Naive B cell (primary cell): ENCODE measurements at places on chromosomes 2 and 18.

DNA sequence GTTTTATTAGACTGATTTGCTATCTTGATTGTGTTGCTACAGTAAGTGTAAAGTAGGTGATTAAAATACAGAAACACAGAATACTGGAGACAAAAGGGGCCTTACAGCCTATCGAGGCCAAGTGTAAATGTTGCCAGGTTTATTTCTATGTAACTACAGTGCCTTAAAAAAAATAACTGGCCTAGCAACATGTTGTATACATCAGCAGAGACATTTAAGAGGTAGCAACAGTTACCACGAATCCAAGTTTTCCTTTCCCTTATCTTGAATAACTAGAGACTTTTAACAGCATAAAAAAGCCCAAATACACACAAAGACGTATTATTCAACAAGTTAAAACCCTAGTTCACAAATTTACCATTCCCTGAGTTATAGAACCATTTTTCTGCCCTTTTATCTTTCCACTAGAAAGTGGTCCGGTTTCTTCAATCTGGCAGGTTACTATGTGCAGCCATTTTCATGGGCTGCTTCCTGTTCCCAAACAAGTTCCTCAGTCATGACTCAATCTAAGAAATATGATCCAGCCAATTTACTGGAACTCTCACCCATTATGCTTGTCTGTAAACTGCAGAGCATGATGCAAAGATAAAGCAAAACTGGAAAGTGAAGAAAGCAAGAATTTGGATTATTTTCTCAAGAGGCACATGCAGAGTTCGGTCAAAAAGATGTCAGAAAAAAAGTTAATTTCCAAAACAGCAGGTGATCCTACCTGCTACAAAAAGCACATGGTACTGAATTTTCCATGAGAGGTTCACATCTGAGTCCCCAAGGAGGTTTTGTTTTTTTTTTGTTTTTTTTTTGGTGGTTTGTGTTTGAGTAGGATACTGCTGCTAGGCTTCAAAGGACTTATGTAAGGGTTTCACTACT, 22.2 kb downstream of the NFE2L2 start:
- H3K27me3 ChIP-seq = no peaks in the 10 kb centered on the region
- peak overlapping the region; percentile 94 for H3K27ac ChIP-seq

GRCh38 chr2:48341551-48342133, 188.3 kb upstream of the STON1 start:
- H3K4me3 ChIP-seq = no peak overlapping the region
- no peaks in the 10 kb centered on the region for H3K27me3 ChIP-seq
- H3K27ac ChIP-seq = no peak overlapping the region
- H3K36me3 ChIP-seq = peaks cover 22% of the 10 kb centered on the region
- DNase-seq = no peak

- no peak overlapping the region for H3K27ac ChIP-seq
- no peak for DNase-seq
- no peaks in the 10 kb centered on the region for H3K27me3 ChIP-seq
- H3K36me3 ChIP-seq = no peaks in the 10 kb centered on the region
- H3K4me3 ChIP-seq = no peak overlapping the region
These were observed 110.3 kb downstream of the SP3 start for GRCh38 chr2:173854840-173855239.

DNA sequence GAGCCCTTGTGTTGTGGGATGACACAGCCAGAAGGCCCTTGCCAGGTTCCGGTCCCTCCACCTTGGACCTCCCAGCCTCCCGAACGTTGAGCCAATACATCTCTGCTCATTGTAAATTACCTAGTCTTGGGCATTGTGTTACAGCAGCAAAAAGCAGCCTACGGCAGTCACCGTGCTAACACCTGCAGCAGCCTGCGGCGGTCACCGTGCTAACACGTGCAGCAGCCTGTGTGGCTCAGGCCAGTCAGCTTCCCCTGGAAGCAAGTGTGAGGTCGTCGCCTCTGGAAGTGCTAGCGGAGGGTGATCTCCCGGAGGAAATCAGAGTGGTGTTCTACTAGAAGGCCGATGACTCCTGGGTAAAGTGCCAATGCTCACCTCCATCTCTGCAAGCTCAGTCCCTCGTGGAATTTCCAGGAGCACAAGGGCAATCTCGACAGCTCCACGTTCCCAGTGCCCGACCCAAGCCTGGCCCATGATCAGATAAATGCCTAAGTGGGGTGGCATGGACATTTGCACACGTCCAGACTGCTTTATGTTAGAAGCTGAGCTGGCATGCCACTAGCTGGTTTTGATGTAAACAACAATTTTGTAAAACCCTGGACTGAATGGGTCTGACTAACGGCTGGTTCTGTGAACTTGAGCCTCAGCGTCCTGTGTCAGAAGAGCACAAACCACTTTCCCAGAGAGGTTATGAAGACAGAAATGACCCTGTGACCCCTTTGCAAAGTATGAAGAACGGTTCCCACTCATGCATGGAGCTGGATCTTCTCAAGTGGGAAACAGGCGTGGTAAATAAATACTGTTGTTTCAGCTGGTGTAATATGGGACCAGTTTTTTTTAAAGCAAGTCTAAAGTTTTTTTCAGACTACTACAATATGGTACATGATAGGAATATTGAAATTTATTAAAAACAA, 11.4 kb upstream of the CNDP1 start:
- peaks cover 33% of the 10 kb centered on the region for H3K36me3 ChIP-seq
- H3K4me3 ChIP-seq = no peak overlapping the region
- H3K4me1 ChIP-seq = peaks cover 12% of the 10 kb centered on the region
- no peaks in the 10 kb centered on the region for H3K27me3 ChIP-seq
- no peak overlapping the region for H3K27ac ChIP-seq
- DNase-seq = no peak

GRCh38 chr2:42932271-42933151, 140.1 kb upstream of the HAAO start:
- no peak overlapping the region for H3K27ac ChIP-seq
- H3K27me3 ChIP-seq = peaks cover 7% of the 10 kb centered on the region
- H3K4me3 ChIP-seq = no peak overlapping the region
- peaks cover 8% of the 10 kb centered on the region for H3K4me1 ChIP-seq

GRCh38 chr2:134773759-134774742, 55.3 kb upstream of the TMEM163 start:
- no peaks in the 10 kb centered on the region for H3K36me3 ChIP-seq
- no peak overlapping the region for H3K4me3 ChIP-seq
- peaks cover 4% of the 10 kb centered on the region for H3K27me3 ChIP-seq
- DNase-seq = no peak
- H3K4me1 ChIP-seq = no peaks in the 10 kb centered on the region

DNA sequence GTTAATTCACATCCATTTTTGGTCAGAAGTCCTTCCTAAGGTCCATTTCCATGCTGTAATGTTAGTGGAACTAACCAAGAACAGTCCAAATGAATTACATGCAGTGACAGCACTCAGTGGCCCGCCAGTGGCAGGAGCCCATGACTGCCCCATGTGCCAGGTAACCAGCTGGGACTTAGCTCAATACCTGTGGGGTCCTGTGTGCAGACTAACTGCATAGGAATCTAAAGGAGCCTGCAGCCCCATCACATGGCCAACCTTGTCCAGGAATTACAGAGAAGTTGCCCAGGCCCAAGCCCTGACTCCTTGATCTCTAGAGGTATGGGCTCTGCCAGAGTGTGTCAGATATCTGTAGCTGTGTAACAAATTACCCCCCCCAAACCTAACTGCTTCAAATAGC, 35.4 kb upstream of the GPR17 start:
- peaks cover 32% of the 10 kb centered on the region for H3K4me1 ChIP-seq
- H3K27me3 ChIP-seq = no peaks in the 10 kb centered on the region
- peak overlapping the region; percentile 37 for H3K27ac ChIP-seq
- no peak for DNase-seq

GRCh38 chr2:70939839-70940580, 4.3 kb downstream of the ATP6V1B1 start:
- DNase-seq = no peak
- H3K27ac ChIP-seq = no peak overlapping the region
- peaks cover 60% of the 10 kb centered on the region for H3K27me3 ChIP-seq
- no peaks in the 10 kb centered on the region for H3K4me1 ChIP-seq
- H3K4me3 ChIP-seq = no peak overlapping the region
- no peaks in the 10 kb centered on the region for H3K36me3 ChIP-seq
